Sigmoid colon (tissue), 7 donors: ENCODE measurements at places on chromosomes 6 and 20. TPM values are rescaled to one million over a fixed set of nuclear protein-coding genes. Genes with fewer than 3 reads are reported as not detected.

MDFI gene
- 2.9 TPM for total RNA-seq

ZC2HC1B gene
- not detected for total RNA-seq

MEI4 gene
- total RNA-seq = not detected

C2 gene
- total RNA-seq = 15.7 TPM

DAAM2 gene
- total RNA-seq = 23.2 TPM

TINAG gene
- not detected for total RNA-seq

ID1 gene
- total RNA-seq = 180 TPM

ISM1 gene
- total RNA-seq = 3.0 TPM

TNF gene
- total RNA-seq = not detected

ZNF311 gene
- total RNA-seq = 0.68 TPM

TRIM27 gene
- 40.0 TPM for total RNA-seq

STMND1 gene
- not detected for total RNA-seq

HLA-DRA gene
- 108 TPM for total RNA-seq

ATP6V1G2 gene
- 5.0 TPM for total RNA-seq

BTN1A1 gene
- total RNA-seq = 0.28 TPM

HLA-F gene
- 38.8 TPM for total RNA-seq

NEDD9 gene
- total RNA-seq = 18.6 TPM

SRSF12 gene
- total RNA-seq = 1.2 TPM

RMND1 gene
- 12.4 TPM for total RNA-seq
